WTC11 (cell line): ENCODE measurements at places on chromosomes 5 and 9. TPM values are rescaled to one million over a fixed set of nuclear protein-coding genes. Genes with fewer than 3 reads are reported as not detected.

SPINK1 gene
- 5.4 to 10.6 TPM (median 5.5 TPM) in 3 replicates for total RNA-seq

CCL19 gene
- total RNA-seq, result not detected in 3 replicates

DNA sequence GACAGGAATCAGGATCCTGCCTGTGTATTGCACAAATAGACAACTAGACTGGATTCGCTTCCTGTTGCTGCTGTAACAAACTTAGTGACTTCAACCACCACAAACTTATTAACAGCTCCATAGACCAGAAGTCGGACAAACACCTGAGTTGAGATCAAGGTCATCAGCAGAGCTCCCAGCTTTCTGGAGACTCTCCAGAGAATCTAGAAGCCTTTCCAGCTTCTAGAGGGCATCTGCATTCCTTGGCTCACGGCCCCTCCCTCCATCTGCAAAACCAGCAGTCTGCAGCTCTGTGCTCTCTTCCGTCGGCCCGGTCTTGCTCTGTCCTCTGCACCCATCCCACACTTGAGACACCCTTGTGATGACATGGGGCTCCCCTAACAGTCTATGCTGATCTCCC lies 99.1 kb downstream of the KCNT1 start:
- no peak overlapping the region for H3K4me3 ChIP-seq
- no peaks in the 10 kb centered on the region for H3K27me3 ChIP-seq
- H3K4me1 ChIP-seq, result peaks cover 4% of the 10 kb centered on the region; the same call in 1 of the 2 replicates
- H3K27ac ChIP-seq, result no peak overlapping the region
- DNase-seq, result no peak

- peaks cover 14% of the 10 kb centered on the region for H3K36me3 ChIP-seq
- no peaks in the 10 kb centered on the region for H3K27me3 ChIP-seq
- DNase-seq, result no peak
These were observed 18.4 kb downstream of the GM2A start for GRCh38 chr5:151271336-151271735.

GRCh38 chr5:165448753-165449152 lies 1943.3 kb downstream of the MAT2B start:
- no peaks in the 10 kb centered on the region for H3K27me3 ChIP-seq
- no peak overlapping the region for H3K4me3 ChIP-seq
- H3K4me1 ChIP-seq, result no peaks in the 10 kb centered on the region
- no peak overlapping the region for H3K27ac ChIP-seq
- DNase-seq, result no peak

- H3K4me1 ChIP-seq, result peaks cover 13% of the 10 kb centered on the region
- H3K27ac ChIP-seq, result peak overlapping the region; percentile 68
These were observed 73.1 kb downstream of the STK10 start for GRCh38 chr5:172114875-172115422.
